Caco-2 (cell line): ENCODE measurements at places on chromosomes 1 and 21.

GRCh38 chr1:85356130-85356529 lies 79.7 kb upstream of the BCL10 start:
- no peak for DNase-seq

- DNase-seq = no peak
These were observed 36.8 kb upstream of the LAMC2 start for GRCh38 chr1:183149273-183149672.

DNA sequence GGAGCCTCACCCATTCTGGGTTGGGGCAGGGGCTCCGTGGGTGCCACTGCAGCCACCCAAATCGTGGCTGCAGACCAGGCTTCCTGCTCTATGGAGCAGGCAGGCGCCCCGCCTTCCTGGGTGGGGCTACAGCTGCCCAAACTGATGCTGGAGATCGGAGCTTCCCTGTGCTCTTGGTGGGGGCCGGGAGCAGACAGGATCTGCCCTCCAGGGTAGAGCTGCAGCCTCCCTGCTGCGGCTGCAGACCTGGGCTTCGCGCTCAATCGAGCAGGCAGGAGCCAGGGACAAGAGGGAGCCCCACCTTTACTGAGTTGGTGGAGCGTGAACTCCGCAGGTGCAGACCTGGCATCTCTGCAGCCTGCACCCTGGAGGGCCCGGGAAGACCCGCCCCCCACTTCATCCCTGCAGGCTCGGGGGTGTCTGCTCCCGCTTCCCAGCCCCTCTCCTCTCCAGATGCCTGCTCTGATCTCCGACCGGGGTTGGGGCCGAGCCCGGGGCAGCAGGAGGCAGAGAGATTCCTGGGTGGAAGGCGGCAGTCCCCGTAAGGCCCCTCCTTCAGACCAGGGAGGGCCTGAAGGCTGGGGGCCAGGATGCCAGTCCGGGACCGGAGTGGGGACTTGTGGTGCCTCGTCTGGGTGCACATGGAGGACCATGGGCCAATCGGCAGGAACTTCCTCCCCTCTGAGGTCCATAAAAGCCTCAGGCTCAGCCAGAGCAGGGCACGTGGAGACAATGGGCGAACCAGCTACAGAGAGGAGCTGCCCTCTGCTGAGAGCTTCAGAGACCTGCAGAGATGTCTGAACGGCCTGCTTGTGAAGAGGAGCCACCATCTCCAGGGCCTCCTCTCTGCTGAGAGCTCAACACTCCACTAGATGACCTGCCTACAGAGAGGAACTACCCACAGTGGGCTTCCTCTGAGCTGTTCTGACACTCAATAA lies 359.3 kb downstream of the SMYD3 start:
- DNase-seq = no peak

- no peak for DNase-seq
These were observed 103.1 kb downstream of the SLC25A24 start for GRCh38 chr1:108097018-108097417.

DNA sequence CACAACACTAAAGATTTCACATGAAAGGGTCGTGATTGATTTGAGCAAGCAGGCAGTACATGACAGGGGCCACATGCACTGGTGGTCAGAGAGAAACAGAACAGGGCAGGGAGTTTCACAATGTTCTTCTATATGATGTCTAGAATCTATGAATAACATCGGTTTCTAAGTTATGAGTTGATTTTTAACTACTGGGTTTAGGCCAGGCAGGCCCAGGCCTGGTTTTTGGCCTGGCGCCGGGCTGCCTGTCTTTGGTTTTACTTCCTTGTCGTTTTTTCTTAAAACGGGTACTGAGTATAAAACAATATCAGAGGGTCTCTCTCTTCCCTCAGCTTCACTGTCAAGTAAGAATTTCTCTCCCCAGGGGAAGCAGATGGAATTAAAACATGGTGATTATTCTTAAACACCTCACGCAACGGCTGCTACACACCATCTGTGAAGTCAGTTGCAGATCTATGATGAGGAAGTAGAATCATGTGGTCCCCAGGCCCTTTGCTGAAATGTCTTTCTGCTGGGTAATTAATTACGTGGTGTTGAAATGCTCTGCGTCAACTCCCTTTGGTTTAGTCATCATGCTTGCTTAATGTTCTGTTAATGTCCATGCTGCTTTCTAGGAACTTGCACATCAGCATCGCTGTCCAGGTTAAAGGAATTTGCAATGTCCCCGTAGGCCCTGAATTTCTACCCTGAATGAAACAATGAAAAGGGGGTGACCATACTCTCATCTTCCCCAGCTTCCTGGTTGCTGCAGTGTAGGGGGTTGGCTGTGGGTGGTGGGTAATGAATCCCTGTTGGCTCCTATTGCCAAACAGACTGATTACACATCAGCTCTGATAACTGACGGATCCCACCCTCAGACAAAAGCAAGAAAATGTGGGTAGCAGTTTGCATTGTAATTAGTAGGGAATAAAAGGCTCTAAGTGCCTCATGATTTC lies 70.3 kb downstream of the SERINC2 start:
- no peak for DNase-seq
